ENCODE measurements at places on chromosomes 7 and 10. TPM values are rescaled to one million over a fixed set of nuclear protein-coding genes. Genes with fewer than 3 reads are reported as not detected.

The OR2A42 gene
- not detected for total RNA-seq

The RADIL gene
- total RNA-seq, result 5.4 TPM

The VPS37D gene
- 3.8 TPM for total RNA-seq

The LRRC61 gene
- total RNA-seq, result 1.0 TPM

The TMEM236 gene
- 0.11 TPM for total RNA-seq

The GPC2 gene
- 44.8 TPM for total RNA-seq

The CYP26C1 gene
- total RNA-seq, result 0.21 TPM

The WDR11 gene
- 39.7 TPM for total RNA-seq

The VWA2 gene
- 2.6 TPM for total RNA-seq

The LIPF gene
- not detected for total RNA-seq

The FAM25A gene
- not detected for total RNA-seq

The PTPRZ1 gene
- total RNA-seq, result 135 TPM

The GNGT1 gene
- total RNA-seq, result 0.26 TPM
